ENCODE measurements at places on chromosomes 12 and 14.

GRCh38 chr14:89284333-89285058 lies 132.5 kb downstream of the FOXN3 start:
- DNase-seq: no peak

DNA sequence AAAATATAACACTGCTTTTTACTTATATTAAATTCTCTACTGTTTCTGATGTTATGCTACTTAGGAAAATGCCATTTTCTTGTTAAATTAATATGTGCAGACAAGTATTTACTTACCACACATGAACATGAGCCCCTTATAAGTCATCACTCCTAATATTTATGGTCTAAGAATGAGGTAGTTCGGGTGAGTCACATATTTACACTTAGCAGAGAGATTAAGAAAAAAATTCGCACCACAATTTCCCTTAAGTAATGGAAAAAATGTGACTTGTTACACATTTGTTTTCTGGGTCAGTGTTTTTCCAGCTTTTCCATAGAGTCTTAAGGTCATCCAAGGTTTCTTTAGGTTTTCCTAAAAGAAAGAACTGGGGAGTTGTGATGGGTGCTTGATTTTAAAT lies 68.3 kb downstream of the RERG start:
- DNase-seq: no peak

DNA sequence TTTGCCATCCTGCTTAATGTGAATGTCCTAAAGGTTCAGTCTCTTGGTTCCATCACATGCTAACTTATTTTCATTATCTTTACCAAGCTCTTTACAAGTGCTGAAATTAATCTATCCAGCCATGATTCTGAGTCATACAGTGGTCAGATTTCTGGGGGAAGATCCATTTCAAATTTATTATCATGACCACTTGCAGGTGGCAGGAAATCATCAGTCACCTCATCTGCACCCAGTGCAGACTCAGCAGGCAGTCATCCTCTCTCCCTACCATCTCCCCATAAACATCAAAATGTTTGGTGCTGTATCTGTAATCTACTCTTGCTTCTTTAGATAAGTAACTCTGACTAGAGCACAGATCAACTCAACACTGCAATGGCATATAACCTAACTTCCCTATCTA lies 23.5 kb downstream of the ATG14 start:
- no peak for DNase-seq

- peak; percentile 45 for DNase-seq
These were observed 106.7 kb upstream of the SFSWAP start for GRCh38 chr12:131603939-131604795.

DNA sequence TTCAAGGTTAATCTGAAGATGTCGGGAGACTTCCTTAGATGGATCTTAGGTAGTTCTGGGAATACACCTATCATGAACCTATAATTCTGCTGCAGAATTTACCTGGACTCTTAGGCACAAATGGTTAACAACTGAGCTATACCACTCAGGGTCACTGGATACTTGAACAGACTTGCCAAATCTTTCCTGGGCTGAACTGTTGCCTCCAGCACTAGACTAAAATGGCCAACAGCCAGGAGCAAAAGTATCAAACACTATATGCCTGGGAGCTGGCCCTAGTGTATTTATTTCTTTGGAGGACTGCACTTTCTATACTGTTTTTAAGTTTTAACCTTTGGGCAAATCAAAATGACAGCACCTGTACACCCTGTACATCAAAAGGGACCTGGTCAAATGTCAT lies 252.8 kb downstream of the TMEM117 start:
- no peak for DNase-seq

GRCh38 chr14:33237115-33237740 lies 298.5 kb downstream of the NPAS3 start:
- DNase-seq: no peak

DNA sequence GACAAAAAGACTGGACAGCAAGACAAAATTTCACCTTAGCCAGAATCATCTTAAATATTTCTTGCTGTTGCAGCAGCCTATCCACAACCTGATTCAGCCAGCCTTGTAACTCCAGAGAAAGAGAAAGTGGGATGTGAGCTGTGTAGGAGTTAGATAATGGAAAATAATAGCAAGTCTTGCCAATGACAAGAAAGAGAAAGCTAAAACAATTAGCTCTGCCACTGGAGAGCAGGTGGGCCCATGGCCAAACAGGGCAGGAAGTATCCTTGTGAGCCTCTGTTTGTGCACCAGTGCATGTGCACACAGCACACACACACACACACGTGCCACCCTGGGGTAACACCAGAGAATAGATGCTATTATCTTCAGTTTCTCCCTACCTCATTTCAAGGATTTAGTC lies 106.0 kb upstream of the CCDC196 start:
- no peak for DNase-seq

- no peak for DNase-seq
These were observed 27.7 kb downstream of the TPCN1 start for GRCh38 chr12:113248842-113249435.

DNA sequence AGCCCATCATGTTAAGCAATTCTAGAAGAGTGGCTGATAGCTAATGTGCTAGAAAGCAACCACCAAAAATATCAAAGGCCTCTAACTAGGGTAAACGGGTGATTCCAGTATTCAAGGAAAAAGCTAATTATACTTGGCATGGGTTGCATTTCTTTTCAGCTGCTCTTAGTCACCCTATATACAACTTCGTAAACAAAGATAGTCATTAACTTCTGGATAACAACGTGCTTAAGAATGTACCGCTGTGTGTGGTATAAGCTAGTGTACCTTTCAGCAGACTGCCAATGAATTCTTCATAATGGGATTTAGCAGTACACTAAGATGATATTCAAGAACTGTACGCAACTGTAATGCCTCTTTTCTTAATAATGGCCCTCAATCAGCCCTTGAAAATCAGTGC lies 42.2 kb upstream of the SLC6A13 start:
- DNase-seq: no peak
